SK-N-SH treated with all-trans-retinoic acid at 6 μM for 48 hours (cell line): ENCODE measurements at places on chromosomes 2 and 18.

DNA sequence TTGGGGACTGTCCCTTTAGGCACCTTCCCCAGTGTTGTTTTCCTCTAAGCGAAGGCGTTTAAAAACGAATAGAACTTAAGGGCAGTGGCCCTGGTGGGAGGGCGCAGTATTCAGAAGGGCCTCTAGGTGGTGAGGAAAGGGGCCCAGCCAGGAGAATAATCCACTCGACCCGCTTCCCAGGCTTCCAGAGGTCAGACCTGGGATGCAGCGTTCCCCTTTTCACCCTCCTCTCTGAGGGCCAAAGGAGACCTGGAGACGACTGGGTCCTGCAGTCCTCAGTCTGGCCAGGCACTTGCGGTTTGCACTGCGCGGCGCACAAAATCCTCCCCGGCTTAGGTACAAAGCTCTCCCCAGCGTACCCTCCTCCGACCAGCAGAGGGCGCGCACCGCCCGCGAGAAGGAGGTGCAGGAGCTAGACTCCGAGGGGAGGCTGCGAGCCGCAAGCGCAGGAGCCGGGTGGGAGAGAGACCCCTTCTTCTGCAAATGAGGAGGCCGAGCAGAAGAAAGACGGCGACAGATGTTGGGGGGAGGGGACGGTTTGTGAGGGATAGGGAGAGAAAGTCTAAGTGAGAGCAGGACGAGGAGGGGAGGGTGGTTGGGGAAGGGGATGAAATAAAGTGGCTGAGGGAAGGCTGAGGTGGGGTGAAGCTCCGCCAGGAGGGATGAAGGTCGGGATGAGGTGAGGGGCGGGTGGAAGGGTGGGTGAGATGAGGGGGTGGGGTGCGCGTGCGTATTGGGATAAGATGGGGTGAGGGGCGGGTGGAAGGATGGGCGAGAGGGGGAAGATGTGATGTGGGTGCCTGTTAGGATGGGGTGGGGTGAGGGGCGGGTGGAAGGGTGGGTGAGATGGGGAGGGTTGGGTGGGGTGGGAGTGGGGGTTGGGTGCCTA, 4.9 kb downstream of the FEV start:
- ATAC-seq, result peak; percentile 98

GRCh38 chr2:241025639-241026038, 27.2 kb downstream of the SNED1 start:
- no peak for ATAC-seq

DNA sequence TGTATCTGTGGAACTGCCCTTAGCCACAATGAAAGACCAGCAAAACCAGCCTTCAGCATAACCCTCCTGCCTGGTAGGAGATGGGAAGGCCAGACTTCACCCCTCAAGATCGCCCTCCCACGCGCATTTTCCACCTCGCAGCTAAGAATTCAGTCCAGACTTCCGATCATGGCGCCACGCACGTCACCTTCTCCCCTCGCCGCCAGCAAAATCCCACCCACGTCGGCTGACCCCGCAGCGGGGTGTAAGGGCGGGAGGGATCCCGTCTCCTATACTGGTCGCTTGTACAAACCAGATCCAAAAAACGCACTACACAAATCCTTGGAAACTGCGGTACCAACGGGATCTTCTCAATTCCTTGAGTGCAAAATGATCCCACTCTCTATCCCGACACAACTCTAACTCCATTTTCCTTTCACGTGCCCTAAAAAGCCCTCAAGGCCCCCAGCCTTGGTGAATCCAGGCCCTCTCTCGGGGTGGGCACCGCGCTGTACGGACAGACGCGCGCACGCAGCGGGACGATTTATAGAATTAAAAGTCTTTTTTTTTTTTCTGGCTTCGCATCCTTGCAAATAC, 1.0 kb upstream of the BMPR2 start:
- ATAC-seq, result peak; percentile 24

- ATAC-seq, result no peak
Observed at GRCh38 chr2:121002597-121002996, 266.9 kb downstream of the GLI2 start.

- ATAC-seq, result no peak
Observed at GRCh38 chr2:181364492-181365170, 92.6 kb upstream of the ITGA4 start.

DNA sequence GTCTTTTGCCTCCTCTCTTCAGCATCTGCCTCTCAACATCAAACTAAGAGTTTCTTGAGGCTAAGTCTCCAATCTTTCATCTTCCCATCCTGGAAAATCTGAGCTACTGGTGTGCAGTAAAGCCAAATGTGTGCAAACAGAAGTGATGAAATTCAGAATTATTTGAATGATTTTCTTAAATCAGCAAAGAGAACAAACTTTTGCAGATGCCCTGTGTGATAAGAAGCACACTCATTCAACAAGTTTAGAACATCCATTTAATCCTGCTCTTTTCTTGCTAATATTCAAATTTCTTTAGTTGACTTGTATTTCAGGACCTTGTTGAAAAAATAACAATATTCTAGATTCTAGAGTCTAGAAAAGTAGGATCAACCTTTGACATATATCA, 1374.9 kb upstream of the CELF4 start:
- ATAC-seq, result no peak

DNA sequence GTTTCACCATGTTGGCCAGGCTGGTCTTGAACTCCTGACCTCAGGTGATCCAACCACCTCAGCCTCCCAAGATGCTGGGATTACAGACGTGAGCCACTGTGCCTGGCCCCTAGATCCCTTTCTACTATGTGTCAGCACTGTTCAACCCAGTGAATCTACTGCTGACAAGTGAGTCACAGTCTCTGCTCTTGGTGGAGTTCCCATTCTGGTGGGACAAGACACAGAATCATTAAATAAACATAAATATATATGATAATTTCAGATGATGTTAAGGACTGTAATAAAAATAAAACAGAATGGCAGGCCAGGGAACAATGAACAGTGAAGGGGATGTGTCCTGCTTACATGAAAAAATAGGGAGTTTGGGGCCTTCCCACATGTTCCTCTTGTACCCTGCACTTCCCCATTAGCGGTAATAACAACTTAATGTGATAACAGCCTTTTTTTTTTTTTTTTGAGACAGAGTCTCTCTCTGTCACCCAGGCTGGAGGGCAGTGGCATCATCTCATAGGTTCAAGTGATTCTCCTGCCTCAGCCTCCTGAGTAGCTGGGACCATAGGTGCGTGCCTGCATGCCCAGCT, 112.2 kb downstream of the CPO start:
- ATAC-seq, result no peak

- no peak for ATAC-seq
Observed at GRCh38 chr2:64461271-64462058, 7.5 kb downstream of the LGALSL start.

GRCh38 chr2:121491518-121491917, 39.2 kb upstream of the RNU4ATAC start:
- ATAC-seq, result no peak; the same call in 2 of the 3 replicates

- peak; percentile 50; the same call in 1 of the 3 replicates for ATAC-seq
Observed at GRCh38 chr18:32669549-32670165, 103.2 kb downstream of the KLHL14 start.

DNA sequence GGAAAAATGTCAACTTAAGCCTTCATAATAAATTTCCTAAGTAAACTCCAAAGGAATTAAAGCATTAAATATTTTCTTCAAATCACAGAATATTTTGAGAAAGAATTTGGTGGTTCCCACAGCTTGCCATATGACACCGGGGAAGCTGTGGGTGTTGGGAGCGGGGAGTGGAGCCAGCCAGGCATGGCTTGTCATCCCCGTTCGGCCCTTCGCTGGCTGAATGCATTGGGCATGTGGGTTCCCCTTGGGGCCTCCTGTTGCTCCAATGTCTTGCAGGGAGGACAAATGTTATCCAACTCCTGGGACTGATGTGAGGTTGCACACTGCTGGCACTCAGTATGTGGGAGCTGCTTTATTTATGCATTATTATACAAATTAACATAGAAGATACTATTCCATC, 18.6 kb downstream of the NGEF start:
- no peak for ATAC-seq

GRCh38 chr2:191905336-191905735, 58.4 kb upstream of the CAVIN2 start:
- no peak for ATAC-seq

GRCh38 chr2:23464156-23464555, 79.2 kb downstream of the KLHL29 start:
- no peak for ATAC-seq

DNA sequence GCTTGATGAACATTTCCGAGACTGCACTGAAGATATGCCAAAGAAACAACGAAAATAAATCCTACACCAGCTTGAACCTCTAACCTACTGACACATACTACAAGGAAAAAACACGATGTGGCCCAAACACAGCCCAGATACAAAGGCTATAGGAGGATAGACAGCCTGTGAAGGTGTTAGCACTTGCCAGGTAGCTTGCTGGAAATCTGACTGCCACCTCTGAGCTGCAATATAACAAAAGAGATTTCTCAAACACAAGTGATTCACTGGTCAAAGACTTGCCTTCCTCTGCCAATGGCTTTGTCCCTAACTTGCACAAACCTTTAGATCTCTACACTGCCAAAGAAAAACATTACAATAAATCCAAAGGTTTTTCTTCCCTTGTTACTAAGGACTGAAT, 21.1 kb downstream of the CFAP210 start:
- no peak for ATAC-seq

- no peak for ATAC-seq
Observed at GRCh38 chr2:181632733-181633401, 24.0 kb downstream of the CERKL start.

GRCh38 chr2:33384599-33384961, 91.9 kb upstream of the RASGRP3 start:
- ATAC-seq, result no peak

GRCh38 chr18:12599543-12599942, 58.4 kb downstream of the SPIRE1 start:
- ATAC-seq, result no peak

GRCh38 chr2:43224571-43225092, 1.8 kb downstream of the ZFP36L2 start:
- ATAC-seq, result no peak

GRCh38 chr2:156309917-156310316, 22.6 kb downstream of the NR4A2 start:
- no peak for ATAC-seq
